Activated naive CD4-positive, alpha-beta T cell treated with anti-CD3 and anti-CD28 coated beads for 36 hours (primary cell): ENCODE measurements at places on chromosomes 4 and X. TPM values are rescaled to one million over a fixed set of nuclear protein-coding genes. Genes with fewer than 3 reads are reported as not detected.

DNA sequence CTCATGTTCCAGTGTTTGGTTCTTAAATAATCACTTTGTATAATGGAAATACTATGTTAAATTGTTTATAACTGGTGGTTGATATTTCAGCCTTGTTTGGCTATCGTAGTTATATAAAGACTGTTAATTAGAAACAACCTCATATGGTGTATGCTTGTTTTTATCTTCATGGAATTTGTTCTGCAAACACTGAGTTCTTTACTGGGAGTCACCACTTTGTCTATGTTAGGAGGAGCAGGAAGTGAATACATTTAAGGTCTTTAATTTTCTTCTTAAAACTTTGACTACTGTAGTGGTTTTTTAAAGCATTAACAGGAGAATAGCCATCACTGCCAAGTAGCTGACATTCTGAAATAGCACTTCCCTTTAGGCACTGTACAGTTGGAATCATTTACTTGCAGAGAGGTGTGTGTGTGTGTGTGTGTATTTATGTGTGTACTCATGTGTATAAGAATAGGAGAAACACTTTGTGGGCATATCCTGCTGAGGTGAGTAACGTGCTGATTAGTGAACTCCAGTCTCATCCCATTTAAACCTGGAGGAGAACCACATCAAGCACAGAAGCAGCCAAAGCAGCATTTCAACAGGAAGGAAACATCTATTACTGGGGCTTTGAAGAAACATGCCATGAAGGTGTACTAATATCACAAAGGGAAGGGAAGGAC, 37.8 kb downstream of the TET2 start:
- DNase-seq = no peak
- H3K4me1 ChIP-seq = peaks cover 60% of the 10 kb centered on the region
- no peaks in the 10 kb centered on the region for H3K27me3 ChIP-seq
- H3K4me3 ChIP-seq = no peak overlapping the region

DNA sequence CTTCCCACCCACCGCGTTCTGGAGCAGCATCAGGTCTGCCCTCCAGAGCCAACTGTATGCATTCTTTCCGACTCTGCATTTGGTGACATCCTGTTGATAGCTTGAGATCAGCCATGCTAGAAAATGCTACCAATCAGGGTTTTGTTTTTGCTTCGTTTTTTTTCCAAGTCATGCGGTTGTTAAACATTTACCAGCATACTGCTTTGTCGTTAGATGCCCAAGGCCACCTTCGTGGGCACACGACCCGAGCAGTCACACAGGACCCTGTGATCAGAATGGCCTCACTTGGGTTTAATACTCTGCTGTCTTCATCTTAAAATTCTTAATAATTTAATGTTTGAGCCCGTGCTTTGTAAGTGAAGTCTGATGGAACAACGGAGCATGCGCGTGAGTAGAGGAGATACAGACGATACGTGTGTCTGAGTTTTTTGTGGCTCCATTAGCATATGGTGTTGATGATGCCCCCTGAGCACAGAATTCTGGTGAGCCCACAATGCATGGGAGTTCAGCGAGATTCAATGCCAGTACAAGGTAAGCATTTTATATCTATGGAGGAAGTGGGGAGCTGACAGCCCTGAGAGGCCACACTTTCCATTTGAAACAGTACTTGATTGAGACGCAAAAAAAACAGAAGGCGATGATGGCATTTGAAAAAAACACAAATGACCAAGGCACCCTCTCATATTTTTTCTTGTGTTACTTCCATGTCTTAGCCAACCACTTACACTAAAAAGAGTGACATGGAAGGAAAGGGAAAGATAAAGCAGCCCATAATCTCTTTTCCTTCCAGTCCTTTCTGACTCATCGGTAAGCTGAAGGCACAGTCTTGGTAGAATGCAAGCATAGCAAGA, 323.6 kb downstream of the BCOR start:
- peak overlapping the region; percentile 95 for H3K27ac ChIP-seq
- H3K36me3 ChIP-seq = no peaks in the 10 kb centered on the region
- peaks cover 56% of the 10 kb centered on the region for H3K4me1 ChIP-seq
- no peaks in the 10 kb centered on the region for H3K27me3 ChIP-seq
- H3K4me3 ChIP-seq = peak overlapping the region; percentile 65

GRCh38 chrX:7852166-7852565, 9.2 kb downstream of the VCX start:
- no peak overlapping the region for H3K4me3 ChIP-seq
- no peak for DNase-seq
- H3K36me3 ChIP-seq = no peaks in the 10 kb centered on the region
- H3K27me3 ChIP-seq = peaks cover 6% of the 10 kb centered on the region
- no peak overlapping the region for H3K27ac ChIP-seq
- no peaks in the 10 kb centered on the region for H3K4me1 ChIP-seq

- no peak overlapping the region for H3K4me3 ChIP-seq
- H3K27ac ChIP-seq = no peak overlapping the region
- no peaks in the 10 kb centered on the region for H3K36me3 ChIP-seq
- no peaks in the 10 kb centered on the region for H3K4me1 ChIP-seq
Observed at GRCh38 chr4:2426711-2427275, 8.0 kb downstream of the CFAP99 start.

GRCh38 chrX:152245213-152245612, 106.8 kb upstream of the MAGEA10 start:
- H3K36me3 ChIP-seq = no peaks in the 10 kb centered on the region
- H3K27me3 ChIP-seq = no peaks in the 10 kb centered on the region
- H3K4me1 ChIP-seq = no peaks in the 10 kb centered on the region
- DNase-seq = no peak
- H3K4me3 ChIP-seq = no peak overlapping the region
- no peak overlapping the region for H3K27ac ChIP-seq

DNA sequence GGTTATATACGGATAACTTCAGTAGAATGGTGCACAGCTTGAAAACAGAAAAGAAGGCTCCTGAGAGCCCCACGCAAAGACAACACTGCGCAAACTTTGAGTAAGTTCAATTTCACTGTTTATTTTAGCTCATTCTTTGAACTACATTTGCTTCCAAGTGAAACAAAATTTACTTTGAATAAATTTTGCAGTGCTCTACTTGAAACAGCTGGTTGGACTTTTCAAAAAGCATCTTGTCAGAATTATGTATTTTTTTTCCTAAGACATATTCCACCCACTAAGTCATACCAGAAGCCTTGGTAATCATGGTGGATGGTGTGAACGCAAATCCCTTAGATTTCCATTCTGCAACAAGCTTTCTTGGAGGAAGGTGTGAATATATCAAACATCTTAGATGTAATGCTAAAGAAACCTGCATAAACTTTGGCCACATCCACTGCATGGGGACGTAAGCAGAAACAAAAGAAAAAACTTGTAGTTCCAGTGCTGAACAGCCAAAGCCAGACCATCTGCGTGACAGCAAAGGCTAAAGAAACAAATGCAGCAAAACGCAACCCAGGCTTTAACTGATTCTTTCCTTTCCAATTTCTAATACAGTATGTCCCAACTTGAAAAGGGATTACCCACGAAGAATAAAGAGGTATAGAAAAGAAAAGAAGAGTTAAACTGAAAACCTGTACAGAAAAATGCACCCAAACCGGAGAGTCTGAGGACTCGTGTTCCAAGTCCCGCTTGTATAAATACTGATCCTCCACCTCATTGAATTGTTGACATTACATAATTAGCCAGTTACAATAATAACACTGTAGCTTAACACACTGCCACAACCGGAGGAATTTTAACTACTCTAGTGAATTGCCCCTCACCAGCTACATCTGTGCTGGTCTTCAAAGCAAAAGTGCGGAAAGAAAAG, 90.9 kb downstream of the SH3RF1 start:
- no peaks in the 10 kb centered on the region for H3K36me3 ChIP-seq
- H3K27me3 ChIP-seq = peaks cover 10% of the 10 kb centered on the region
- DNase-seq = no peak

DNA sequence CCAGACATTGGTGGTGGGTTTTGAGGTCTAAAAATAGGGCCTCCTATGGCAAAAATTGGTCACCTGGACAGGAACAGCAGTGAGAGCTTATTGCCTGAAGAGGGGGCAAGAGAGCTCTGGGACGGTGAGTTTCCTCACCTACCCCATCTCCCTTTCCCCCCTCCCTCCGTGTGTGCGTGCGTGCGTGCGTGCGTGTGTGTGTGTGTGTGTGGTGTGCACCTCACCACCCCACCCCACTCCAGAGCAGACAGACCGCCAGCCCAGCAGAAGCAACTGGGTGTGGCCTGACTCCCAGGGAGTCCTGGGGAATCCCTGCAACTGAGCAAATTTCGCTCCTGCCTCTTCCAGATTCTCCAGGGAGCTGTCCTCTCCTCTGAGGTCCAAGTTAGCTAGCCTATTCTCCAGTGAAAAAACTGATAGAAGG, 44.7 kb downstream of the PRPS1 start:
- peaks cover 50% of the 10 kb centered on the region for H3K4me1 ChIP-seq
- H3K4me3 ChIP-seq = peak overlapping the region; percentile 22
- H3K36me3 ChIP-seq = no peaks in the 10 kb centered on the region
- peak; percentile 81 for DNase-seq

- H3K27ac ChIP-seq = no peak overlapping the region
- no peak for DNase-seq
- peaks cover 37% of the 10 kb centered on the region for H3K36me3 ChIP-seq
Observed at GRCh38 chr4:128832243-128832625, 22.7 kb downstream of the JADE1 start.

- peaks cover 6% of the 10 kb centered on the region for H3K4me1 ChIP-seq
- H3K27ac ChIP-seq = no peak overlapping the region
- H3K27me3 ChIP-seq = peaks cover 32% of the 10 kb centered on the region
- DNase-seq = no peak
- H3K36me3 ChIP-seq = no peaks in the 10 kb centered on the region
- H3K4me3 ChIP-seq = no peak overlapping the region
Observed at GRCh38 chrX:10617999-10618351, 2.4 kb downstream of the MID1 start.

- H3K36me3 ChIP-seq = no peaks in the 10 kb centered on the region
- no peak overlapping the region for H3K27ac ChIP-seq
- no peak overlapping the region for H3K4me3 ChIP-seq
- DNase-seq = no peak
- H3K4me1 ChIP-seq = no peaks in the 10 kb centered on the region
Observed at GRCh38 chr4:28228561-28229491, 1368.2 kb downstream of the STIM2 start.

DNA sequence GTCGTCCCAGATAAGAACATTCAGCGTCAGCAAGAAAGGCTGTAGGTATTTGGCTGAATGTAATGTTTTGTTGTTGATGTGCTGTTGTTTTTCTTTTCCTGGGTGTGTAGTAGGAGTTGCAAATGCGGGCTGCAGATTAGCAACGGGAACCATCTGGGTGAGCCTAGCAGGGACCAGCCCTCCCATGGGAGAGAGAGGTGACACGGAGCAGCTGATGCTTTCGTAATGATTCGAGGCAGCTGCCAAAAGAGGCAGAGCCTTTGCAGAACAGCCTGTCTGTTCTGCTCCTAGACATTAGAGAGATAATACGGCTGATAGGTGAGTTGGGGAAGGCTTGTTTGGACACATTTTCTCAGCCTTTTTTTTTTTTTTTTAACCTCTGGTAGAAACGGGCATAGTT, 25.3 kb downstream of the ARSF start:
- no peaks in the 10 kb centered on the region for H3K4me1 ChIP-seq
- H3K4me3 ChIP-seq = no peak overlapping the region

- no peaks in the 10 kb centered on the region for H3K36me3 ChIP-seq
- DNase-seq = no peak
- no peak overlapping the region for H3K4me3 ChIP-seq
- peaks cover 3% of the 10 kb centered on the region for H3K27me3 ChIP-seq
- no peak overlapping the region for H3K27ac ChIP-seq
Observed at GRCh38 chrX:53471346-53471745, 37.2 kb upstream of the HSD17B10 start.

DNA sequence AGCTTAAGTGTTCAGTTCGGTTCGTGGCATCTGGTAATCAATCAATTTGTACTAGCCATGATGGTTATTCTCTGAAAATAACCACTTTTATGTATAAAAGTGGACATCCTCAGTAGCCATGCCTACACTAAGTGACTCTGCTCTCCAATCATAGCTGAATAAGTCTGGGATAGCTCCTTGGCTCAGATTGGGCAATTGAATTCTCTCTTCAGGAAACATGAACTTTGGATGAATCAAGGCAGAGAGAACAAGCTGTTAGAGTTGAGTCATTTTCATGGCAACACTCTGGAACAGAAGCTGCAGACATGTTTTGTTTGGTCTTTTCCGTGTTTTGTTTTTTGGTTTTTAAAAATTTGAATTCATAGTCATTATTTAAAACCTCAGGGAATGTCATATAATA, 66.8 kb upstream of the TMEM164 start:
- H3K36me3 ChIP-seq = no peaks in the 10 kb centered on the region
- H3K27ac ChIP-seq = no peak overlapping the region
- peaks cover 2% of the 10 kb centered on the region for H3K27me3 ChIP-seq
- no peaks in the 10 kb centered on the region for H3K4me1 ChIP-seq
- no peak for DNase-seq

DNA sequence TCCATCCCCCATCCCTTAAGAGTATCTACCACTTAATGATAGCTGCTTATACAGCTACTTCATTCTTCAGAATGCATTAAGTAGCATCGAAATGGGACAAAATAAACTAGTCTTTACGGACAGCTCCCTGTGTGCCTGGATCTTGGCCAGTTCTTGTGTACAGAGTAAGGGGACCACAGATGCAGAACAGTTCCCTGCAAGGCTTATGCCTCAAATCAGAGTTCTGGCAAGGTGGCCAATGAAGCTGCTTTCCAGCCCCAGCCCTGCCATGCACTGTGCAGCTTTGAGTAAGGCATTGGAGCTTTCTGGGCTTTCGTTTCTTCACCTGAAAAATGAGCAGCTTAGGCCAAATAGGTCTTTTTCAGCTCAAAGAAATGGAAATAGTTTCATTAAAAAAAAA, 14.2 kb downstream of the CLNK start:
- no peaks in the 10 kb centered on the region for H3K36me3 ChIP-seq
- DNase-seq = no peak
- peaks cover 26% of the 10 kb centered on the region for H3K4me1 ChIP-seq
- H3K4me3 ChIP-seq = no peak overlapping the region
- H3K27ac ChIP-seq = no peak overlapping the region

- no peak overlapping the region for H3K27ac ChIP-seq
- no peaks in the 10 kb centered on the region for H3K36me3 ChIP-seq
- no peaks in the 10 kb centered on the region for H3K4me1 ChIP-seq
- DNase-seq = no peak
Observed at GRCh38 chr4:18859468-18859867, 837.9 kb upstream of the LCORL start.

The AMTN gene
- not detected for total RNA-seq

The PPP3CA gene
- total RNA-seq = 2.4 TPM

The ENPP6 gene
- not detected for total RNA-seq

The OTC gene
- not detected for total RNA-seq

The PF4V1 gene
- not detected for total RNA-seq
